Lung (tissue), 17 donors: ENCODE measurements at places on chromosomes 7 and 10. TPM values are rescaled to one million over a fixed set of nuclear protein-coding genes. Genes with fewer than 3 reads are reported as not detected.

DNA sequence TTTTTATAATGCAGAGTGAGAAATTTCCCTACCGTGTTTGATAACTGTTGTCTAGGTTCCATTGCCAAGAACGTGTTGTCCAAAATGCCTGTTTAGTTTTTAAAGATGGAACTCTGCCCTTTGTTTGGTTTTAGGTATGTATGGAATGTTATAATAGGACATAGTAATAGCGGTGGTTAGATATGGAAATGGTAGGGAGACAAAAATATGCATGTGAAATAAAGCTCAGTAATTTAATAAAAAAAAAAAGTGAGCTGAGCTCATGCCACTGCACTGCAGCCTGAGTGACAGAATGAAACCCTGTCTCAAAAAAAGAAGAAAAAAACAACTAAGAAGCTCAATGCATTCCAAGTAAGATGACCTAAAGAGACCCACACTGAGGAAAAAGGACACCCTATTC, 72.9 kb downstream of the ZNF783 start:
- DNase-seq, result no peak

- no peak for DNase-seq
Observed at GRCh38 chr7:66768865-66769832, 28.6 kb downstream of the RABGEF1 start.

DNA sequence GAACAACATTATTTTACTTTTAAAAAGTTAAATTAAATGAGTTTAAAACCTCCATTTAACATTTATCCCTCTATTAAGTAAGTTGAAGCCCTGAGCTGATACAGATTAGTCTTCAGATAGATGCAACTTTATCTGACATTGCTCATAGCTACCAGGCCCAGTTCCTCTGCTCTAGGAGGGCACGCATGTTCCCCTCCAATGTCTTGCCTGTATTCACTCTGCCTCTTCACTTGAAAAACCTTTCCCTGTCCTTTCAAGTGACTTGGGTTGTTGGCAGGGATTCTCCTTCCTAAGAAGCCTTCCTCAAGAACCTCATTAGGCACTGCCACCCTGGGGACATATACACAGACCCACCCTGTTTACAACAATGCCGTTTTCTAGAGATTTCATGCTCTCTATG, 270.4 kb downstream of the RELN start:
- DNase-seq, result no peak

DNA sequence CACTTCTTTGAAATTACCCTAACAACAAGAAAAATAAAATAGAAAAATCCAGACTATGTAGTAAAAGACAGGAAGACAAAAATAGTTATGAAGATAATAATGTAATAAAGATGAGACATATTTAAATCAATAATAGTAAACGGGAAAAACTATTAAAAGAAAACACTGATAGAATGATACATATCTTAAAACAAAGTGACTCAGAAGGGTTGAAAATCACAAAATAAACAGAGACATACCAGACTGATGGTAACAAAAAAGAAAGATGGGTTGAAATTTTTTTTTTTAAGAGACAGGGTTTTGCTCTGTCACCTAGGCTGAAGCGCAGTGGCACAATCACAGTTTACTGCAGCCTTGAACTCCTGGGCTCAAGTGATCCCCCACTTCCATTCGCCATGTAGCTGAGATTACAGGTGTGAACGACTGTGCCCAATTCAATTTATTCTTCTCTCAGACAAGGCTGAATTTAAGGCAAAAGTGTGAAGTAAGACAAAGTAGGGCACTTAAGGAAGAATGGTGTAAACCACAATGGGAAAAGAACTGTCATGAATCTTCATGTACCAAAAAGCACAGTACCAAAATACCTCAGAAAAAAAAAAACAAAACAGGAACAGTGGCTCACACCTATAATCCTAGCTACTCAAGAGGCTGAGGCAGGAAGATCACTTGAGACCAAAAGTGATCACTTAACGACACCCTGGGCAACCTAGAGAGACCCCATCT, 47.4 kb downstream of the LMBR1 start:
- DNase-seq, result no peak

GRCh38 chr7:107563081-107563774, 492 bp downstream of the COG5 start:
- DNase-seq, result no peak

- peak; percentile 65 for DNase-seq
Observed at GRCh38 chr10:21519941-21520436, 5.5 kb downstream of the SKIDA1 start.

DNA sequence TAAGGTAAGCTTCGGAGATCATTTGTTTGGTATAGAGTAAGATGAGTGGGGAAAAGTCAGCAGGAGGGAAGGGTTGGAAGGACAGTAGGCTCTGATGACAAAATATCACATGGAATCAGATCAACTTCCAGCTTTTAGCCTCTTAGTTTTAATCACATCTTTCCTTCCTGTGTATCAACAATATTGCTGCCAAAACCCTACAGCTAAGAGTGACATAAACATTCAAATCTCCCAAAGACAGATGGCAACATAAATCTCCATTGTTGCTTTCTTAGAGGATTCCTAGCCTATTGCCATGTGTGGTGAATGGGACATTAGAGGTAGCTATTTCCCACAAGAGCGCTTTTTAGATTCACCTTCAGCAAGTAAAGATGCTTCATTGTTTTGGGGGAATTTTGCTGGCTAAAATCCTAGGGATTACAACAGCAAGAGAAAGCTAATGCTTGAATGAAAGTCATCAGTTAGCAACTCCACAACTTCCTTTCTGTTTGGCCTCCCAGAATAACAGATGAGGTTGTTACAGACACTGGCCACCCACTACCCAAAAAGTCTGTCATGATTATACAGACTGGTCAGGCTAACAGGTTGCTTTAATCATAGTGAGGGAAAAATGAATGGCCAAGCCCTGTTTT, 35.2 kb upstream of the FZD1 start:
- DNase-seq, result peak; percentile 68

DNA sequence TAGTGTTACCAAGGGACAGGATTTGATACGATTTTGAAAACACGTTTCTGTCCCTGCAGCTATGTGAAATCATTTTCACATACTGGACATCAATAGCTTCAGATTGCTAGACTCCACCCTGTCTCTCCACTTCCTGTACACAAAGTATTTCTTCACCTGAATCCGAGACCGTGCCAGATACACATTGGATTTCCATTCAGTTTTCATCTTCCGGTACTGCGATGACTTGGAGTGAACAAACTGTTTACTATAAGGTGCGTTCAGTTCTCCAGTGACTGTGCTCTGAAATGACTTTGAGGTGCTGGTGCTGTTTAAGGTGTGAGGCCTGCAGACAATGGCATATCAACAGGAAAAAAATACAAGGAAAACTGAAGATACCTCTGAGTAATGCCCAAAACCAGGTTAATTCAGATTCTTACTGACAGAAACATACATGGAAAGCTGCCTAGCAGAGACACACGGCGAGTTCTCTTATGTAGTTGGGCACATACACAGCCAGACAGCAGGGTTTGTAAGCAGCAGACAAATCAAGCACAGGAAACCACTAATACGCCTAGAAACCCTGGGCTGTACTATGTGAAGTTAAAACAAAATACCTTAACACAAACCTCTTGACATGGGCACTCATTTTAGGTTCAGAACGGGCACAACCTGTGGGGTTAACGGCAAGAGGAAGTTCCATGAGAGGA, 119.2 kb downstream of the GALNT11 start:
- DNase-seq, result no peak

Gene NKX1-2
- not detected for polyA plus RNA-seq

GRCh38 chr7:17234030-17234397, 64.4 kb upstream of the AHR start:
- DNase-seq, result no peak

Gene MYL7
- not detected for polyA plus RNA-seq

- no peak for DNase-seq
Observed at GRCh38 chr7:100080907-100081534, 502 bp downstream of the ZNF3 start.

- no peak for DNase-seq
Observed at GRCh38 chr10:58030208-58030607, 237.5 kb downstream of the IPMK start.

DNA sequence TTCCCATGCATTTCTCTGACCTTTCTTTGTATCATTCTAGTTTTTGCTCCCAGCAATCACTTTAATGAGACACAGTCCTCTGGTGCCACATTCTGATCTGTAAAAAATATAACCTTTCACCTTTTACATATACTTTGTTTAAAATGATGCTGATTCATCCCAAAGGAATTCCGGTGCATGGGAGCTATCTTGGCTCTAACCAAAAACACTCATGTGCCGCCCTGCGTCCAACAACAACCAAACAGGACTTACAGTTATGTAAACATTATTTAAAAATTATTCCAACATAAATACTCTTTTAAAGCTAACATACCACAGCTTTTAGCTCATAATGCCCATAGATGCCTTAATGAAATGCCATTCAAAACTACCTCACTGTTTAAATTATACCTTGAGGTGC, 7.7 kb upstream of the OPALIN start:
- peak; percentile 4 for DNase-seq

Gene GNGT1
- not detected for polyA plus RNA-seq

- no peak for DNase-seq
Observed at GRCh38 chr7:17331891-17332501, 33.5 kb downstream of the AHR start.

- DNase-seq, result peak; percentile 92
Observed at GRCh38 chr10:102394079-102394800, 1.3 kb upstream of the NFKB2 start.

DNA sequence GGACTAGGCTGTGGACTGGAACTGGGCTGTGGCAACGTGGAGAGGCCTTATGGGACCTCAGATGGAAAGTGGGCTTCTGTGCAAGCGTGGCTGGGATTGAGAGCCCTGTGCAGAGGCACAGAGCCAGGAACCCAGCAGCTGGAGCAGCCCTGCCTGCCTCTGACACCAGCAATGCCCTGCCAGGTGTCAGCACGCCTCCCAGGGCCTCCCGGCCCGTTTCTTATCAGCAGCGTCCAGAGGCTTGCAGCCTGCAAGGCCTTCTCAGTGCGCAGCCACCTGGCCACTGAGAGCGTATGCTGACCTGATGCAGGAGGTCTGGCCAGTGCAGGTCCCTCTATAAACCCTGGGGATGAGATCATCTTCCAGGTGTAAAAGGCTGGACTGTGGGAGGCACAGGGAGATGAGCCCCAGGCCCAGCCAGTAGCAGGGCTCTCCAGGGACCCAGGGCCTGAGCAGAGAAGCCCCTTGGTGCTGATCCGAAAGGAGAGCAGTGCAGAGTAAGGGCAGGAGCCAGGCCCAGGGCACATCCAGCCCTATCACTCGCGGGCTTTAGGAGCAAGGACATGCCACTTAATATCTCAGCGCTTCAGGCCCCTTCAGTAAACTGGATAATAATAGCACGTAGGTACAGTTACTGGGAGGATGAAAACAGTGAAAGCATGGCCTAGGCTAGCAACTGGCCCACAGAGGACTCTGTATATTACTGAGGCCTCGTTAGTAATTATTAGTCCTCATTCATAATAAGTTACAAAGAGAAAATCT, 38.8 kb upstream of the ANTXRL start:
- DNase-seq, result peak; percentile 25

DNA sequence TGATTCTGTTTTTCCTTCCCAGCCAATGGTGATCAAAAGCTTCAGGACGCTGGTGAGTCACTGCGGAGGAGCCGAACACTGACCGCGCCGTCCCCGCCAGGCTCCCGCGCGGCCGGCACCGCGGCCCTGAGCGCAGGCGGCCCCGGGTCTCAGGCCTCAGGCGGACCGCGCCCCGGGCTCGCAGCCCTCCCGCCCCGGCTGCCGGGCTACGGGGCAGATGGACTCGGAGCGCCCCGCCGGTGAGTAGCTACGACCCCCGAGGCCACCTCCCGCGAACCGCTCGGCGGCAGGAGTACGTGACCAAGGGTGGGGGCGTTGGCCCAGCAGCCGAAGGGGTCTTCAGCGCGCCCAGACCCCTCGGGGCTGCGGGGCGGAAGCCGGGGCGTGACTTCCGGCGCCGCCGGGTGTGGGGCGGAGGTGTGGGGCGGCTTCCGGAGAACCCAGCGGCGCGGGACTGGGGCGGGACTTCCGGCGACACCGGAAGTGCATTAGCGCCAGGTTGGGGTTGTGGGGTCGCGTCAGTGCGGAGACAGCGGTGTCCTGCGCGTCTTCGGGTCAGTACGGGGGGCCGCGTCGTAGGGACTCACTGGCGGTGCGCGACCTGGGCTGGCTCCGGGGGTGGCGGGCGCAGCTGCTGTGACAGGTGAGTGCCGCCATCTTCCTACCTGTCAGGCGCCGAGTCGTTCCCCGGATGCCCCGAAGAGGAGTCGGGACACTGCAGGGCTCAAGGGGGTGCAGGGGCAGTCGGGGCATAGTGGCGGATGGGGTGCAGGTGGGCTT, at the start of gene WDR37:
TSS of gene WDR37 (plus strand) at position 60 of the 780 bp plus-strand sequence. CDS start 15,771 bp downstream, outside the sequence.
- DNase-seq, result peak; percentile 89

Gene ANKRD2
- polyA plus RNA-seq, result 3.0 TPM
